Right ventricle myocardium superior (tissue), 1 donor: ENCODE measurements at places on chromosomes 13 and 19. TPM values are rescaled to one million over a fixed set of nuclear protein-coding genes. Genes with fewer than 3 reads are reported as not detected.

GPR12 gene
- 0.13 TPM for total RNA-seq

MTUS2 gene
- total RNA-seq = 118 TPM

GRCh38 chr13:46796129-46796514 is 839 bp downstream of the ESD start:
- DNase-seq = no peak

- no peak for DNase-seq
Measured at GRCh38 chr13:95155093-95155492, 146.2 kb downstream of the ABCC4 start.

DNA sequence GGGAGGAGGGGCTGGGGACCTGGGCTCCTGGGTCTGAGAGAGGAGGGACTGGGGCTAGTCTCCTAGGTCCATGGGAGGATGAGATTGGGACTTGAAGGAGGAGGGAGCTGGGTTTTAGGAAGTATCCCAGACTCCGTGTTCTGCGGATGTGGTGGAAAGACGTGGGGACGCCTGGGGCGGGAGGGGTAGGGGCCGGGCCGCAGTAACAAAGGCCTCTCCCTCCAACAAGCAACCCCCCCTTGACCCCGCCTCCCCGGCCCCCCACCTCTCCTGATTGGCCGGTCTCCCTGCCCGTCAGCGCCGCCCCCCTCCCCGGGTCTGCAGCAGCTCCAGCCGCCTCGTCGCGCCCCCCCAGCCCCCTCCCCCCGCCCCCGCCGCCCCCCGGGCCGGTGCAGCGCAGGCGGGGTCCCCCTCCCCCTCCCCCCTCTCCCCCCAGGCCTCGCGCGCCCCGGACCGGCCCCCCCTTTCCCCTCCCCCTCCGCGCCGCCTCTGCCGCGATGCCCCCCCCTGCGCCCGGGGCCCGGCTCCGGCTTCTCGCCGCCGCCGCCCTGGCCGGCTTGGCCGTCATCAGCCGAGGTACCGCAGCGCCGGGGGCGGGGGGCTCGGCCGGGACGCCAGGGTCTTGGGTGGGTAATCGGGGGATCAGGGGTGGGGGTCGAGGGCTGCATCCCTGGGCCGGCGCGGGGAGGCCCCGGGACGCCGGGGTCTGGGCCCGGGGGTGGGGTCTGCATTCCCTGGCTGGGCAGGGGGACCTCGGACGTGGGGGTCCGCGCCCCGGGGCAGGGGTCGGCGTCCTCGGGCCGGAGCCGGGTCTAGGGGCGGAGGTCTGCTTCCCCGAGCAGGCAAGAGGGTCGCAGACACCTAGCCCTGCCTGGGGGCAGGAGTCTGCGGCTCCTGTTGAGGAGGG is at the start of gene IGLON5:
Gene IGLON5 (plus strand): TSS at position 294 of the 907 bp plus-strand sequence. CDS start 204 bp downstream, at position 498.
- DNase-seq = no peak

- DNase-seq = no peak
Measured at GRCh38 chr13:49444524-49445395, 686 bp downstream of the SETDB2 start.

DNA sequence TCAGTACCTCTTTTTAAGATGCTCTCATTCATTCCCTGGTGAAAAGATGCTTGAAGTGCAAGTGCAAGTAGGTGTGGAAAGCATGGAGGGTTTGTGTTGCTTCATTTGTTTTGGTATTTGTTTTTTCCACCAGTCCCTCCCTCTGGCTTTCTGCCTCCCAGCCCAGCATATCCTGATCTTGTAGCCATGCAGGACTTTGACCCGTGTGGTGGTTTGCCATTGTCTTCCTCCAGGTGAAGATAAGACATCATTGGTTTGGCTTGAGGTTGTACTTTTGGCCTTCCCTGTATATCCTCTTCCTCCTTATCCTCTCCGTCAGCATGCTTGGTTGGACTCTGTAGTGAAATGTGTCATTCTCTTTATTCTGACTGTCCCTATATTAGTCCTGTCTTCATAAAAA is 9.1 kb downstream of the SPINT2 start:
- DNase-seq = no peak

- DNase-seq = no peak
Measured at GRCh38 chr19:44644402-44645016, 799 bp downstream of the PVR start.

DNA sequence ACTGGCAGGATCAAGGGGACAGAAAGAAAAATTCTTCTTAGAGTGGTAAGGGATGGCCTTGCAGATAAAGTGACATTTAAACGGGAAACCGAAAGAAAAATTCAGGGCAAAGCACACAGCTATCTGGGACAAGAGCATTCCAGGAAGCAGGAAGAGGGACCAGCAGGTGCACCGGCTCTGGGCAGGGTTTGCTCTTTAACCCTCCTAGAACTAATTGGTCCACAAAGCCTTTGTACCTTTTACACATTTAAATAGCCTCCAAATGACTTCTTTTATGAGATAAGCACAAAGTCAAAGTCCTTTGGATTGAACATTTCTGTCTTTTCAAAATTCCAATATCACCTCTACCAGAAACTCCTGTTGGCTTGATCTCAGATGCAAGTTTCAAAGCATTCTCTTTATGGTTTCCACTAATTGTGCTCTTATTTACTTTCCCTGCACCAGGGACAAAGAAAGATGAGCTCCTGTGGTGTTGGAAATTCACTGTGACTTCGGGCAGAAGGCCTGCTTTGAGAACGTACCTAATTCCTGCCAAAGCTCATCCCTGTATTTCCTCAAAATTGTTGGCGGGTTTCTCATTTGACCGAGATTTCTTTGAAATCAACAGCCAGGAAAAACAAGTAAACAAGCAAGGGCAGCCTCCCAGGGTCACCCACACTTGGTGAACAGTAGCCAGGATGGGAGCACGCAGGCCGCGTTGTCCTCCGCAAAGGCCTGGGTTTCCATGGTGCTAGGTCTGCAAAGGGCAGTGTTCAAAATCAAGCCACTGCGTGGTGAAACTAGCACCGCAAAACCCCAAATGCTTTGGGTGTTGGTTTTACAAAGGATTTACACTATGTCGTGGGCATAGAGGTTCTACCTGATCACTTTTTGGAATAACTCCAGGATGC is 98.6 kb downstream of the IRS2 start:
- no peak for DNase-seq

DNA sequence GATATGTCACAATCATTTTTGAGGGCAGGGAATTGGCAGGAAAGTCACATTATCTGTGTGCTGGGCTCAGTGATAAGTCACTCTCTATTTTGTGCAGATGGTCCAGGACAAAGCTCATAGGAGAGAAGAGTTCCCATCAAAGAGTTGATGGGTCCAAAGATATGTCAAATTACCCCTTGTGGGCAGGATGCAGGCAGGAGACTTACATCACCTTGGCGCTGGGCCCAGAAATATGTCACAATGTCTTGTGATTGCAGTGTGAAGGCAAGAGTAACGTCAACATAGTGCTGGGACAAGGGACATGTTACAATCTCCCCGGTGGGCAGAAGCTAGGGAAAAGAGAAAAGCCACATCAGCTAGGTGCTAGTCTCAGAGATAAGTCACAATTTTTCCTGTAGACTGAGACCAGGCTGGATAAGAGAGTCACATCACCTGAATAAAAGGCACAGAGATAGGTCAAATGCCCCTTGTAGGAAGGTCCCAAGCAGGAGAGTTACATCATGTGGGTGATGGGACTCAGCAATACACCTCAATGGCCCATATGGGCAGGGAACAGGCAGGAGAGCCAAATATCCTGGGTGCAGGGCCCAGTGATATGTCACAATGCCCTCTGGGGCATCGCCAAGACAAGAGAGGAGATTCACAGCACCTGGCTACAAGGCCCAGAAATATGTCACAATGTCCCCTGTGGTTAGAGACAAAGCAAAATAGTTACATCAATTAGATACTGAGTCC is 47.9 kb downstream of the ZNF99 start:
- DNase-seq = no peak
